ENCODE measurements at places on chromosomes 5 and 9.

GRCh38 chr5:151771259-151772028, at the start of gene G3BP1:
TSS of gene G3BP1 (plus strand) at chr5:151771954. CDS start at chr5:151786621, 14,667 bp downstream.
- peak; percentile 98 for DNase-seq

DNA sequence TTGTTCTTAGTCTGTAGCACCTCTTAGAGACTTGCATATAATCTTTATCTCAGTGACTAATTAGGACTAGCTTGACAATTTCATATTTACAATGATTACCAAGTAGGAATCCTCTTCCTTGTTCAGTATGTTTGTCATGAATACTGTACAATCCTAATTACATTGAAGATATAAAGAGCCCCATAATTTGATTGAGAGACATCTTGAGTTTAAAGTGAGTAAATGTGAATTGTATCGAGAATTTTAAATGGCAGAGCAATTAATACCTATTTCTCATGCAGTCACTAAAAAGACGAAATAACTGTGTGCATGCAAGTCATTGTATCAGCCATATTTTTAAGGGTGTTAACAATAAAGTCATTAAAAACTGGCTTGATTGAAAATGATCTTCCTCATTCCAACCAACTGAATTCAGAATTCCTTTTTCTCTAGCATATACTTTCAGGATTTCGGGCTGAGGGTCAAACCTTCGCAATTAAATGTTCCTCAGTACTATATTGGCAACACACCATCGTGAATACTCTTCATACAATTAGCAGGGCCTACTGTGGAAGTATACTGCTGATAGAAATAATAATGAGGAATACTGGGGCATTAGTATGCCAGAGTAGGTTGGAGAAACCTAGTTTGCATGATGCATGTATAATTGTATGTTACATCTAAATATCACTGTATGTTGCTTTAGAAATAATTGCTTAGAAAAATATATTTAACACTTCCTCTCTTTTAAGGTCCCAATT, 284.7 kb upstream of the TMEM161B start:
- DNase-seq, result no peak

GRCh38 chr9:75169623-75170022, 81.3 kb downstream of the OSTF1 start:
- DNase-seq, result no peak

DNA sequence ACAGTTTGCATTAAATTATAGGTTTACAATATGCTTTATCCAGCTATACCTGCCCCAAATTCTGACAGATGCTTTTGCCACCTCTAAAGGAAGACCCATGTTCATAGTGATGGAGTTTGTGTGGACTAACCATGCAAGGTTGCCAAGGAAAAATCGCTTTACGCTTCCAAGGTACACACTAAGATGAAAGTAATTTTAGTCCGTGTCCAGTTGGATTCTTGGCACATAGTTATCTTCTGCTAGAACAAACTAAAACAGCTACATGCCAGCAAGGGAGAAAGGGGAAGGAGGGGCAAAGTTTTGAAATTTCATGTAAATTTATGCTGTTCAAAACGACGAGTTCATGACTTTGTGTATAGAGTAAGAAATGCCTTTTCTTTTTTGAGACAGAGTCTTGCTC, 41.0 kb downstream of the FXN start:
- DNase-seq, result no peak

GRCh38 chr9:135272608-135273007, 185.1 kb downstream of the OLFM1 start:
- DNase-seq, result no peak

GRCh38 chr9:136082496-136083361, 12.4 kb downstream of the NACC2 start:
- no peak for DNase-seq

DNA sequence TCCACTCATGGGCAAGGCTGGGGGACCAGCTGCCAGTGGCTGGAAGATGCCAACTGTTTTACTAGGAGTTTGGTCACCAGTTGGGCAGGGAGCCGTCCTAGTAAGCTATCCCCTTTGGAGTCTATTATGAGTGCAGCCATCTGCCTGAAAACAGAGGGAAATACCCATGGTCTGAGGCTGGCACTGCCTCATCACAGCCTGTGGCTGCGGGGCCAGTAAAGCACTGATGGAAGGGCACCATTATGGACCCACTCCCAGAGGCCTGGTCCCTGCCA, 187.2 kb upstream of the PANK3 start:
- DNase-seq, result no peak

DNA sequence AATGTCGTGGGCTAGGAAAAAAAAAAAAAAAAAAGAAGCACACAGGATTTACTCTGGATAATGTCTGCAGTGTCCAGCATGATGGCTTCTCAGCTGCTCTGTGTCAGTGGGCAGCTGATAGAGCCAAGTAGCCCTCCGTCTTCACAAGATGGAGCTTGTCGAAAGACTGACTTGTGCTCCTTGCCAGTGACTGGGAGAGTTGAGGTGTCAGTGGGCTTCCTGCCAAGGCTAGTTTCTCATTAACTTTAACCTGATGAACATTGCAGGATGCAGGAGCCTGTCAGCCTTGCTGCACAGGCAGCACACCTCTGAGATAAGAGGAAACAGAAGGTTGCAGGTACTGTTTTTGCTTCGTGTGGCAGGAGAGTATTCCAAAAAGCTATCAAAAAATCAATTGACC, 171.4 kb upstream of the SGCD start:
- no peak for DNase-seq

- no peak for DNase-seq
These were observed 165.9 kb downstream of the SH3GL2 start for GRCh38 chr9:17744786-17745185.

GRCh38 chr9:34589636-34590380, at the start of gene CNTFR:
TSS of gene CNTFR (minus strand) at chr9:34589724. CDS start at chr9:34568981, 20,743 bp downstream.
- no peak for DNase-seq

DNA sequence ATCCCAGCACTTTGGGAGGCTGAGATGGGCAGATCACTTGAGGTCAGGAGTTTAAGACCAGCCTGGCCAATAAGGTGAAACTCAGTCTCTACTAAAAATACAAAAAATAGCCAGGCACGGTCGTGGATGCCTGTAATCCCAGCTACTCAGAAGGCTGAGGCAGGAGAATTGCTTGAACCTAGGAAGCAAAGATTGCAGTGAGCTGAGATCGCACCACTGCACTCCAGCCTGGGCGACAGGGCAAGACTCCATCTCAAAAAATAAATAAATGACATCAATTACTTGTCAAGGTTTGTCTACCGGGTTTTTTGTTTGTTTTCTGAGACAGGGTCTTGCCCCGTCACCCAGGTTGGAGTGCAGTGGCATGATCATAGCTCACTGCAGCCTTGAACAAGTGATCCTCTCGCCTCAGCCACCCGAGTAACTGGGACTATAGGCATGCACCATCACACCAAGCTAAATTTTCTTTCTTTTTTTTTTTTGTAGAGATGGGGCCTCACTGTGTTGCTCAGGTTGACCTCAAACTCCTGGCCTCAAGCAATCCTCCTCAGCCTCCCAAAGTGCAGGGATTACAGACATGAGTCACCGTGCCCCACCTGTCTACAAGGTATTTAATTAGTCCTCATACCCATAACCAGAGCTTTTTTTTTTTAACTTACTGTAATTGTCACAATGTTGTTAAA, 64.9 kb downstream of the SUSD1 start:
- peak; percentile 26 for DNase-seq

DNA sequence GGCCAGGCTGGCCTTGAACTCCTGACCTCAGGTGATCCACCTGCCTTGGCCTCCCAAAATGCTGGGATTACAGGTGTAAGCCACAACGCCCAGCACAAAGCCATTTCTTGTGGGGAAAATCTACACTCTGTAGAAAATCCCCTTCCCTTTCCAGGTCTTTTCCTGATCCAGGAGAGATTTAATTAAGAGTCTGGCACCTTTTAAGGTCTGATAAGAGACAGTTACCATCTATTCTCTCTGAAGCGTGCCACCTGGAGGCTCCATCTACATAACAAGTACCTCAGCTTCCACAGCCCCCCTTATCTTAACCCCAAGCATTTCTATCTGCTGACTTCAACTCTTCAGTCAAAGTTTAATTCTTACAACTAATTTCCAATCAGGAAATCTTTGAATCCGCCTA, 71.4 kb upstream of the CDK20 start:
- DNase-seq, result no peak

- no peak for DNase-seq
These were observed 130.9 kb downstream of the EFNA5 start for GRCh38 chr5:107539726-107540330.

DNA sequence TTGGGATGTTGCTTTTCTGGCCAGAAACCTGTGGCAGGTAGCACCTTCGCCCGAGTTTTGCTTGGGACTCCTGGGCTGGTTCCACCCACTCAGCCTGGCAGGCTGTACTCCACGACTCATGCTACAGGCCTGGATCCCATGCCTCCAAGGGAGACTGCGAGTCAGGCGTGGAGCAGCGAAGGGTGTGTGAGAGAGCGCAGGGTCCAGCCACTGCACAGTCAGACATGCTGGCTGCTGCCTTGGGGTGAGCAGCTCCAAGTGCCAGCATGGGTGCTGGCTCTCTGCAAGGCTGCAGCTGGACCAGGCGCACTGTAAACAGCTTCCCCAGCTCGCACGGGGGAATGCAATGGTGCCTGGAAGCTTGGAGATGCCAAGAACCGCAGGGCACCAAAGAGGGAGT, 249.6 kb upstream of the EDIL3 start:
- DNase-seq, result no peak

GRCh38 chr9:98867429-98868168, 60.1 kb downstream of the GALNT12 start:
- no peak for DNase-seq

Data from keratinocyte (primary cell).